CD4-positive, alpha-beta T cell treated with Interleukin-17A for 4 hours (primary cell): ENCODE measurements at places on chromosomes 5 and 9.

DNA sequence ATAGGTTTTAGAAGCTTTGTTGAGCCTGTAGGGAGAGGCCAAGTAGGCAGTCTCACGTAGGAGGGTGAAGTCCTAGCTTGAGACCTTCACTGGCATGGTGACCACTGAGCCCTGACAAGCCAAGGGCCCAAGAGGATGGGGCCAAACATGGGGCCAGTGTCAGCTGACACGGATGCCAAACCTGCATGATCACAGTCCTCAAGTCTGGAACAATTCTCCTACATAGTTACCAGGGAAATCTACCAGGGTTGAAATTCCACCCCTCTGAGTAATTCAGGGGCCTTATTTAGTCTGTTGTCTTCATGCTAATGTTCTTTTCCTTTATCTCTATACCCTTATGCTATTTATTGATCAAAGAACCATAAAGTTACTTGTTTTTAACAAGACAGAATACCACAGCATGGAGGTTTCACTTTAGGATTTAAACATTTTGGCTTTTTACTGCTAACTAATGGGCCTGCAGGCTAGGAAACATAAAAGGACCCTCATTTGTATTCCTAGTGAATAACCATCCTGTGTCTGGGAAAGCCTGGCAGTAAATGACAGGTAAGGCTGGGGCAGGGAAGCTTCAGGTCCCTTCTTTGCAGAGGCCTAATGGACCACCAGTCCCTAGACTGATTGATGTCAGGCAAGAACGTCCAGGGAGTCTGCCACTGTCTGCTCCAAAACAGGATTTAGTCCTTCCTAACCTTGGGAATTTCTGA lies 140.8 kb downstream of the FGF1 start:
- DNase-seq = no peak

GRCh38 chr9:126818482-126818881 lies 13.6 kb downstream of the ZBTB43 start:
- DNase-seq = no peak

GRCh38 chr9:83472221-83472665 lies 66.0 kb downstream of the FRMD3 start:
- DNase-seq = no peak

DNA sequence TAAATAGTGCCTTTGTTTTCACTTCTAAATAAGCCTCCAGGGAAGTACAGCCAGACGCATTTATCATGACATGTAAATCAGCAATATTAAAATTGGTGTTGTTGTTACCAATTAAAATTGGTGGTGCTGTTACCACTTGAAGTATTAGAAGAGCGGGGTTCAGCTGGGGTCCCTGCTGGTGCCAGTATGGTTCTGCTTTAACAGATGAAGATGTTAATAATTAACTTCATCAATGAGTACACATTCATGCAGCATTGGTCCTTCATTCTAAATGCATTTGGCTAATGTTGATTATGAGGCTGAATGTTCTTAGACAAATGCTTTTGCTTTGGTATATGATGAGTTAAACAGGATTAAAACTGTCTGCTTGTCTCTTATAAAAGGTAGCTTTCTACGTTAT lies 67.6 kb upstream of the TMC1 start:
- DNase-seq = no peak

- DNase-seq = no peak
Observed at GRCh38 chr5:109910874-109911273, 221.1 kb downstream of the MAN2A1 start.

GRCh38 chr9:98147582-98147981 lies 28.6 kb upstream of the TRIM14 start:
- DNase-seq = no peak

- DNase-seq = no peak
Observed at GRCh38 chr9:15553528-15553898, 670 bp downstream of the CCDC171 start.

- no peak for DNase-seq
Observed at GRCh38 chr9:1101846-1102641, 51.9 kb downstream of the DMRT2 start.

- DNase-seq = no peak
Observed at GRCh38 chr5:136115183-136115865, 17.3 kb upstream of the SMAD5 start.

- DNase-seq = no peak
Observed at GRCh38 chr9:1300941-1301340, 250.8 kb downstream of the DMRT2 start.

DNA sequence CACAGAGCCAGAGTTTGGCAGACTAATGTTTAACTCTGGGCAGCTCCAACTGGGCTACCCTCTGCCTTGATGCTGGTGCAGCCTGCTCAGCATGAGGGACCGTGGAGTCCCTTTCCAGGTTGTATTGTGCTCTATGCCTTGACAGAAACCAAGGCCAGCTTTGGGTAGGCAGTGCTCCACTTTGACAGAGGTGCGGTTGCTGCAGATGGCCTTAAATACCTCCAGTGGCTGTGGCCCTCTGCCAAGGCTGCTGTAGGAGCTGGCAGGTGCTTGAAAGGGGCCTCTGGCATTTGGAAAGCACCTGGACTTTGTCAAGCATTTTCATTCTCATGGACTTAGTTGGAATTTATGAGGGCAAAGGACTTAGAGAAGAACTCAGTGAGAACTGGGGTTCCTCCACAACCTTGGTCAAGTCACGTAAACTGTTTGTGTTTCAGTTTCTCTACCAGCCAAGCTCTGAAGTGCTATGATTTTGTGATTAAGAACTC lies 249.7 kb upstream of the ZNF462 start:
- no peak for DNase-seq

GRCh38 chr5:40796487-40796889 lies 1.7 kb downstream of the PRKAA1 start:
- DNase-seq = no peak

DNA sequence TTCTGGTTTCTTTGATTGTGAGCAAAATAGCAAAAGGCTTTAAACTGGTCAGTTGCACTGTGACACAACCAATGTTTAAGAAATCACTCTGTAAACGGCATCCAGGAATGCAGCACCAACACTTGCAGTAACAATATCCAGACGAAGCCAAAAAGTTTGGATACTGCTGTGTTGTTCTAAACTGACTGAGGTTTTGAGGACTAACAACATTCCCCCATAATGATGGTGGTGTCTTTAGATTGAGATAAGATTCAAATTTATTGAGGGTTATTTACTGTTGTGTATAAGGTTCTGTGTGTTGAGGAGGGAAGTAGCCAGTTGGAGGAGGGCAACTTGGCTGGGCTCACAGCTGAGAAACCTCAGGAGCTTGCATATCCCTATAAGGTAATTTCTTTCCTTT lies 353.6 kb downstream of the BNC2 start:
- no peak for DNase-seq

GRCh38 chr5:118043531-118043930 lies 944.8 kb downstream of the DTWD2 start:
- no peak for DNase-seq

DNA sequence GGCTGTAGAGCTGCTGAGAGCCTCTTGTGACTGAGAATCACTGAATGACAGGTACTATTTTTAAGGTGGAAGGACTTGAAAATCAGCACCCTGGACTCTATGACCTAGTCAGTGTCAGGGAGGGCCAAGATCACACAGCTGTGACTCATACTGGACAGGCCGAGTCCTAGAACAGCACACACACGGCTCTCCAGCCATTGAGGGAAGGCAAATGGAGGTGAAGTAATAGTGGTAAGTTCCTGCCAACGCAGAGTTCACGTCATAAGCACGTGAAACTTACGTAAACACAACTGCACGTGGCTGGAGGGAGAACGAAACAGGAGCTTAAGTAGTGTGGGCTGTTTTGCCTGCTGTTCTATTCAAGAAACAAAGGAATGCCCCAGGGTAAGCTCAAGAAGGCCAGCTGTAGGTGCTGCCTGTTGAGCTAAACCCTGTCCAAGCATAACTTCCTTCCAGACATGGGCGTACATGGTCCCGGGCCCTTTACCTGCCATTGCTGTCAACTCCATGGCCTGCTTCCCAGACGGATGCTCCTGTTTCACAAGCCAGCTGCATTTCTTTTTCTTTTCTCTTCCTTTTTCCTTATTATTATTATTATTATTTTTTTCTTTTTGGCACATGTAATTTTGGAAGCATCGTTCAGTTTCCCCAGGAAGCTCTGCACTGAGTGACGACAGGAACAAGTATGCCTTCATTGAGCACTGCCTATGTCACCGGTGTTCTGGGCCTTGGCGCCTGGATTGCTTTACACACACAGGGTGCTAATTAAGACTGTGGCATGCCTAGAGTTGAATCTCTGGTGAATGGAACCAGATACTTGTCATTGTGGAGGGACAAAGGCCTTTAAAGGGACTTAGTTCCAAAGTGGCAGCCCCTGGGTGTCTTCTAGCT lies 10.2 kb upstream of the LCP2 start:
- no peak for DNase-seq
